ENCODE measurements at places on chromosomes 2 and 18. TPM values are rescaled to one million over a fixed set of nuclear protein-coding genes. Genes with fewer than 3 reads are reported as not detected.

The CCDC102B gene
- total RNA-seq, result 5.4 TPM

The MC5R gene
- not detected for total RNA-seq

The MRPL30 gene
- 33.3 TPM for total RNA-seq

The SLC5A7 gene
- not detected for total RNA-seq

The PLEKHH2 gene
- total RNA-seq, result 1.2 TPM

The LYG2 gene
- not detected for total RNA-seq

The G6PC2 gene
- total RNA-seq, result not detected

The ABHD1 gene
- not detected for total RNA-seq

The IL1R1 gene
- 37.0 TPM for total RNA-seq

The ZCCHC2 gene
- total RNA-seq, result 2.5 TPM

The IHH gene
- total RNA-seq, result not detected

The NAPG gene
- total RNA-seq, result 18.3 TPM

The KCNS3 gene
- 2.7 TPM for total RNA-seq

The SRD5A2 gene
- total RNA-seq, result not detected

The CYRIA gene
- 0.74 TPM for total RNA-seq

The ASB18 gene
- total RNA-seq, result not detected

The TRABD2A gene
- 6.8 TPM for total RNA-seq

The KCNJ13 gene
- not detected for total RNA-seq

The AFTPH gene
- total RNA-seq, result 9.8 TPM

The CGREF1 gene
- 1.5 TPM for total RNA-seq

The LANCL1 gene
- total RNA-seq, result 34.5 TPM
